ENCODE measurements at places on chromosomes 3 and 15. TPM values are rescaled to one million over a fixed set of nuclear protein-coding genes. Genes with fewer than 3 reads are reported as not detected.

- no peak for DNase-seq
These were observed 282.0 kb upstream of the VEPH1 start for GRCh38 chr3:157785102-157785826.

The TM4SF18 gene
- 11.8 TPM for total RNA-seq

GRCh38 chr3:109432833-109433232 lies 95.5 kb upstream of the DPPA4 start:
- DNase-seq, result no peak

DNA sequence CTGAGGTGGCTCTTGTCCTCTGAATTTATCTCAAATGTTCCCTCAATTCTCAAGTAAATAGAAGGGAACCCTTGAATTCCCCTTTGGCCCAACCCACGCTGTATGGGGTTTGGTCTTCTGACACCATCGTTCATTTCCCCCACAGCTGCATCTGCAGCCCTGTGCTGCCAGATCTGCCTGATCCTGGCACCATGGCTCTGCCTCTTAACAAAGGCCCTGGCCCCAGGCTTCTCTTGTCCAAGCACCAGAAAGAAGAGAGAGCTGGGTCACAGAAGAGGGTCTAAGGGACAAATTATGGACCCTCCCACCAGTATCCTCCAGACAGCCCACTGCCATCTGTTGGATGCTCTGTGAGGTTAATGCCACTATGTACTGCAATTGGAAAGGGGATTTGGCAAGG lies 1.8 kb downstream of the MAP1A start:
- DNase-seq, result no peak

The NEO1 gene
- 56.1 TPM for total RNA-seq

The GABRB3 gene
- 4.5 TPM for total RNA-seq

GRCh38 chr3:127172781-127173515 lies 20.0 kb upstream of the PRR23E start:
- no peak for DNase-seq

The MTMR10 gene
- total RNA-seq, result 67.7 TPM

The STRIT1 gene
- not detected for total RNA-seq

The DAG1 gene
- 165 TPM for total RNA-seq

DNA sequence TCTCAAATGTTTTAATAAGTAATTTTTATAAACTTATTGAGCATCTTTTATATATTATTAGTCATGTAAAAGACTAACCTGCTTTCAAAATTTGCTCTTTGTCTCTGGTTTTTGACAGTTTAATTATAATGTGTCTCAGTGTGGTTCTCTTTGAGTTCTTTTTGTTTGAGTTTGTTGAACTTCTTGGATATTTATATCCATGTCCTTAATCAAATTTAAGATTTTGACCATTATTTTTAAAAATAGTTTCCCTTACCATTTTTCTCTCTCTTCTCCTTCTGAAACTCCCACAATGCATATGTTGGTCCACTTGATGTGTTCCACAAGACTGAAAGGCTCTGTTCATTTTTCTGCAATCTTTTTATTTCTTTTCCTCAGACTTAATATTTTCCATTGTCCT lies 366.1 kb upstream of the GOLIM4 start:
- DNase-seq, result no peak

- no peak for DNase-seq
These were observed 13.1 kb upstream of the DYNC1LI1 start for GRCh38 chr3:32583708-32584107.

The IL5RA gene
- total RNA-seq, result 0.49 TPM

The SLC12A8 gene
- total RNA-seq, result 2.5 TPM

DNA sequence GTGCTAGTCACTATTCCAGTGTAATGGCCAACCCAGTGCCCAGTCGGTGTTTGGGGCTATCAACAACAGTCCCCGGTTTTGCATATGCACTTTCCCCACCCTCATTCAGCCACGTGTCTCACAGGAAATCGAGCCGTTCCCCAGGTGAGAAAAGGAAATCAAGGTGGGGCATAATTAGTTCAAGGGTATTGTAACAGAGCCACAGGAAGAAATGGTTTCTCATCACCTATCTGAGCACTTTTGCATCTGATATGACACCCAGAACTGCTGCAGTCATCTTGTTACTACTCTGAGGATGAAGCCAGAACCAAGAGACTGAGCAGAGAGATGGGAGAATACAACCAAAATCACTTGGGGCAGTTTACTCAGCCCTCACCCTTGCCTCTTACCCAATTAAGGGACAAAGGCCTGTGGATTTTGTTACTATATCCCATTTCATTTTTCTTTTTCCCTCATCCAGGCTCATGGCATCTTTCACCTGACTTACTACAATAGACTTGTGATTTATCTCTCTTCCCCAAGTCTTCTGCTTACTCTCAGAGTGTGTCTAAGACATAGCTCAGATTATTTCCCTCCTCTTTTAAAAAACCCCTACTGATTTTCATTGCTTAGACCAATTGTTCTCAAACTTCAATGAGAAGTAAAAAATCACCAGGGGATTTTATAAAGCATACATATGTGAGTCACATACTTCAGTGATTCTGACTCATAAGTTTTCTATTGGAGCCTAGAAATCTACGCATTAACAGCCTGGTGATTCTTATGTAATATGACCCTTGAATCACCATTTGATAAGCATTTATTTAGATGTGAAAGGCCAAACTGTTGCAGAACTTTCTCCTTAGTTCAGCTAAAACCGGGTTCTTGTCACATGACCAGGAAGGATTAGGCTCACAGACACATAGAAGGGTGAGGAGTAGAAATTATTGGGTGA lies 40.5 kb downstream of the TRAT1 start:
- no peak for DNase-seq

The ZNF80 gene
- total RNA-seq, result not detected

GRCh38 chr3:14000556-14000955 lies 120.7 kb upstream of the WNT7A start:
- DNase-seq, result no peak

The AGBL1 gene
- 0.49 TPM for total RNA-seq

DNA sequence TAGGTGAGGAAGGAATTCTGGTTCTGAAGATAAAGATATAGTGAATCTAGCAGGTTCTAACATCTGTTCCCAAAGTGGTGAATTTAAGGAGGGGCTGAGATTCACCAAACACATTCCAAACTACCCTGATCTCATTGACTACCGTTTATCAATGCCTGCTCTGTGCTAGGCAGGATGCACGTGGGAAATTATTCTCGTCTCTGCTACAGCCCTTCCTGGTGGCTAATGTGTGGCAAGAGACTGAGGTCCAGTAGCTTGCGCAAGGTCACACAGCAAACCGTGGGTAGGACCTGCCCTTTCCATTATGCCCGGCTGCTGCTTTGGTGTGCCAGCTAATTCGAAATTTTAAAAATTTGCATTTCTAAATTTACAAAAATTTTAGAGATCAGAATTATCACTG lies 209.5 kb upstream of the TRIM42 start:
- DNase-seq, result no peak

The SPINT1 gene
- total RNA-seq, result 4.0 TPM

GRCh38 chr3:175391601-175392000 lies 532.5 kb downstream of the NAALADL2 start:
- DNase-seq, result no peak

The PPARG gene
- 37.8 TPM for total RNA-seq

DNA sequence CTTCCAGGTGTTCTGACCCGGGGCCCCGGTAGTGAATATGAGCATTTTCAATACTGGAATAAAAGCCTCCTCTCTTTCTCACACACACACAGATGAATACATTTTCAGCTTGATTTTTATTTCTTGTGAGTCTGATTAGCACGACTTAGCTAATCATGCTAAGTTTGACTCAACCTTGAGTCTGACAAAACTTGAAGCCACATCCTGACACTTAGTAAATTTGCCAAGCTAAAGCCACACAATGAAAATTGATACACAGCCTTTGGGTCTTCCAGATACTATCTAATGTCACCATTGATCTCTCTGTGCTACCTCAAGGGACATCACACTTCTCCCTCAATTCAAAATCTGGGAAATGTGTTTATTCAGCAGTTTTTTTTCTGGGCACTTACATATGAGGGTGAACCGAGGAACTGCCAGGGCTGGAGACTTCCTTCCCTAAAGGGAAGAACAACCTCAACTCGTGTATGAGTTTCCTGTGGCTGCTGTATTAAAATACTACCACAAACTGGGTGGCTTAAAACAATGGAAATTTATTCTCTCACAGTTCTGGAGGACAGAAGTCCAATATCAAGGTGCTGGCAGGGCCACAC lies 18.6 kb downstream of the TMEM266 start:
- DNase-seq, result no peak

The TMEM207 gene
- total RNA-seq, result not detected

The RETNLB gene
- not detected for total RNA-seq

DNA sequence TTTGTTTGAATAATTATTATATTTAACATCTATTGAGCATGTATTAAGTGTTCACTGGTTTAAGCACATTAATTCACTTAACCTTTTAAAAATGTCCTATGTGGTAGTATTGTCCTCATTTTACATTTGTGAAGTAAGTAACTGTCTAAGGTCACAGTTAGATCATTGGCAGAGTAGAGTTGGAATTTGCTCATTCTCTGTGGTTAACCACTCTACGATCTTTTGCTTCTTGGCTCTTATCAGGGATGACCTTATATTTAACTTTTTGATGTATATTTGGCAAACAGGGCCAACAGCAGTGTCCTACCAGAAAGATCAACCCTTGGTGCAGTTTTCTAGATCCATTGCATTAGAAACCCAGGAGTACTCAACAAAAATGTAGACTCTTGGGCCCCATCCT lies 34.0 kb downstream of the PXK start:
- DNase-seq, result no peak

GRCh38 chr15:39934397-39935071 lies 619 bp downstream of the EIF2AK4 start:
- DNase-seq, result no peak

DNA sequence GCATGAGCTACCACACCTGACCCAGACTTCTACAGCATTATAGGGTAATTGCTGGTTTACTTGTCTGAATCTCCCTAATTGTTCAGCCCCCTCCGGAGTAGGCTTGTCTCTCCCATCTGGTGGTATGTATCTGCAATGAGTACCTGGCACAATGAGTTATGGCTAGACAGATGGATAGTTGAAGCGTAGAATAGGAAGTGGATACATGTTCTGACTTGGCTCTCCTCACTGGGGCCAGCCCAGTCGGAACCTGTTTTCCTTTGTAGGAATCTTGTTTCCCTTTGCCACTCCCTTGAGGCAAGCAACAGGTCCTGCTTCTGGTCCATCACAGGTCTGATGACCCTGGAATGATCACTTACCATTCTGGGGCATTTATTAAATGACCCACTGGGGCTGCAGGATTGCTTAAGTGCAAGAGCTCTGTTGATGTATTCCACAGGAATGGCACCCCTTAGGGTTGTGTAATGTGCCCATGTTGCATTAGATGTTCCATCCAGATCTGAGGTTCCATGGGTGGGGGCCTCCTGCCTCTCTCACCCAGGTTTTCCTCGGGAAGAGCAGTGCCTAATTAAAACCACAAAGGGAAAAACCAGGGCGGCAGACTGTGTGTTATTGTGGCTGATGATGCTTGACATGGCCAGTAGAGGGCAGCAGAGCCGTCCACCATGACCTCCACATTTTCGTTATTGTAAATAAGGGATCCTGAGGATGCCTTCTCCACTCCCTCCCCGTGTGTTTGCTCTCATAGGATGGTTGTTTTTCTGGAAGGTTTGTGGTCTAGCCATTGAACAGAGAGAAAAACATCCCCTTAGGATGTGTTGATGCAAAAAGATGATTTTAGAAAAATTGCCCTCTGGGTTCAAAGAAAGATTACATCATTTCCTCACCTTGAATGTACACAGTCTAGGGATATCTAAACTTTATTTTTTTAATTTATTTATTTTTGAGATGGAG lies 58.0 kb downstream of the CMTM8 start:
- DNase-seq, result peak; percentile 73

GRCh38 chr15:90607361-90607760 lies 77.6 kb downstream of the CRTC3 start:
- no peak for DNase-seq
